Ovary (tissue), 10 donors: ENCODE measurements at places on chromosomes 2 and 18.

DNA sequence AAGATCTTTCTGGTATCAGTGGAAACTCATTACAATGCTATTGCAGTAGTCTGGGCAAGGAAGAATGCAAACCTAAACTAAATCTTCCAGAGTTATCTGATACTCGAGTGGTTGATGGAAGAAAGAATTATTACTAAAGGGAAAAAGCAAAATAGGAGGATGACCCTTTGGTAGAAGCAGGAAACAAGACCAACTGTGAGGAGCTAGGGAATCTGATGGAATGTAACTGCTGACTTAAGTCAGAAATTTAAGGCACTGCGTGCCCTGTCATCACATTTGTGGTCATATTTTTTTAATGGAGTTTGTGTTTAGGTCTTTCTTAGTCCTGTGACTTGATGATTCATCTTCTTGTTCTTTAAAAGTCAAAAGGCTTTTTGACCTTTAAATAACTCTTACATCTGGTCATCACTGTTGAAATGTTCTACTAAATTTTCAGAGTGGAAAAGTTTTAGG lies 36.5 kb upstream of the ARMC9 start:
- no peak for DNase-seq

DNA sequence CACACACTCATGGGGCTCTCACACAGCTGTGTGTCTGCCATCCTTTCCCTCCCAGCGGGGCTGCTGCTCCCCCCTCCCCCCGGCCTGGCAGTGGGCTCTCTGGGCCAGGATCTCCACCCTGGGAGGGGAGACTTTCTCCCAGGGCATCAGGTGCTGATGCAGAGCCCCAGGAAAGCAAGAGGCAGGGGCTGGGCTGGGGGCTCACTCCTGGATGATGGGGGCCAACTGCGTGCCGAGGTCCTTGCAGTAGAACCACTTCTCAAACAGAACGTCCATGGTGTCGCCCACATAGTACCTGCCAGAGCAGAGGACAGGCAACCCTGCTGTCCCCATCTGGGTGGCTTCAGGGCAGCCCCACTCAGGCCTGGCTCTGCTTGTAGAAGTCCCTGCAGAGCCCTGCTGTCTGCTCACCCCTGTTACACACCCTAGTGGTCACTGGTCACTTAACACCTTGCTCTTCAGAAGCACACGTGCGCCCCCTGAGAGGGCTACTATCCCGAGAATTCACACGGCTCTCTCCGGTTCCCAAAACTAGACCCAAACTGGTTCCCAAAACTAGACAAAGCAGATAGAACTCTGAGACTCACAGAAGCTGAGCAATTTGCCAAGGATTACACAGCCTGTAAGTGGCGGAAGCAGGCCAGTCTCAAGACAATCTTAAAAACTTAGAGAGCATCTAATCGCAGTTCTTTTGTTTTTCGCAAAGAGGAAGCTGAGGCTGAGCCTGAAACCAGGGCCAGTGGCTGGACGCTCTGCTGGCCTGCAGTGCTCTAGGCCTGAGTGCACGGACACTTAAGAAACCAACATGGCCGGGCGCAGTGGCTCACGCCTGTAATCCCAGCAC lies 6.6 kb upstream of the OXER1 start:
- no peak for DNase-seq

GRCh38 chr2:222899413-222900181 lies 38.8 kb downstream of the ACSL3 start:
- no peak for DNase-seq

- DNase-seq: peak; percentile 67
Measured at GRCh38 chr2:85273738-85274731, 53.8 kb downstream of the TGOLN2 start.

DNA sequence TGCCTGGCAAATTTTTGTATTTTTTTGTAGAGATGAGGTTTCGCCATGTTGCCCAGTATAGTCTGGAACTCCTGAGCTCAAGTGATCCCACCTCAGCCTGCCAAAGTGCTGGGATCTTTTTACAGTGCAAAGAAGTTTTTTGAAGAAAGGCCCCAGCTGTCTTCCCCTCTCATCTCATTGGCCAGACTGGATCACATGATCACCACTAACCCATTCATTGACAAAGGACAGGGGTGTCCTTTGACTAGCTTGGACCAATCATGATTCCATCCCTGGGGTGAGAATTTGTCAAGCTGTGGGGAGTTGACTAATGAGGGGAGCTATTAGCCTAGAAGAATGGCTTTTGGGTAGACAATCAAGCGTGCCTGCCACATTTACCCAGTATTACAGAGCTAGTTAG lies 232.9 kb upstream of the TANK start:
- no peak for DNase-seq

- no peak for DNase-seq
Measured at GRCh38 chr2:140013545-140014203, 1233.5 kb upstream of the NXPH2 start.

DNA sequence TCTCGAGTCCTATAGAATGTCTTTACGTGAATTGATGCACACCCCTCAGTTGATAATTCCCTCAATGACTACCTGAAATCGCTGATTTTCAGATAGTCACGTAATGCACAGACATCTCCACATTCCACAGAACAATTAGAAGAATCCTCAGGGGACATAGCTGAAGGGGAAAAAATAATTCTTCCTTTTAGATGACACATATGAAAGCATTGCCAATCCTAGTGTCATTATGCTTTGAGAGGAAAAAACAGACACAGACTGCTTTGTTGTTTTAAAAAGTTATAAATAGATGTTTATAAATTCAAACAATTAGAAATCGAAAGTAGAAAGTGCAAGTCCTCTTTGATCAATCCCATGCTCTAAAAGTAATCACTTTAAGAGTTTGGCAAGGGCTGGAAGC lies 100.6 kb upstream of the FN1 start:
- no peak for DNase-seq

- peak; percentile 11 for DNase-seq
Measured at GRCh38 chr2:240569998-240570530, 1.8 kb downstream of the RNPEPL1 start.

DNA sequence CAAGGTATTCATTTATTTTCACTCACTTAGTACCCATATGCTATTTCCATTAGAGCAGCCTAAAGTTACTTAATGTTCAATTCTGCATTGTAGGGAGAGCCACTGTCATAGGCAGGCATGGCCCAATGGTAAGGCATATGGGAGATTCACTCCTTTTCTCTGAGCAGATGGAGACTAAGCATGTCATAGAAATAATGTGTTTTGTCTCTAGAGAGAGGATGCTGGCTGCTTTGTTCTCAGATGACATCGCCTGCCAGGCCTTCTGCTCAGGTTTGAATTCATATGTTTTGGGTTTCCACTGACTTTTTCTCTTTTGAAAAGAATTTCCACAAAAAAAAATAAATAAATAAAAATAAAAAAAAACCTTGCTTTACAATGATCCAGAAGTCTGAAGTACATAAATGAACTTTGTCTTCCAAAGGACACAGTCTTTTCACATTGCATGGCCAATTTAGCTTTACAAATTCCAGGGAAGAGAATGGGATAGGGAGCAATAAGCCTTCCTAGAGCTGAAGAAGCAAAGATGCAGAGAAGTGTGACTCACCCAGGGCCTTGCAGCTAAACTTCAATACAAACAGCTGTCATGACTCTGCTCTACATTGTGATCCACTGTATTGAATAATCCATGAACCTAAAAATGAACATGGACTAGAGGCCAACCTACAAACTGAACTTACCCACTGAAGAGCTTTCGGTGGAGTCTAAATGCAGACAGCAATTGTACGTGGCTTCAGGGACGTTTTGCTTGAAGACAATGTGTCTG lies 422.5 kb downstream of the CMPK2 start:
- no peak for DNase-seq

- DNase-seq: no peak
Measured at GRCh38 chr2:176370467-176371171, 101.4 kb downstream of the MTX2 start.
